Activated naive CD4-positive, alpha-beta T cell treated with anti-CD3 and anti-CD28 coated beads for 36 hours (primary cell): ENCODE measurements at places on chromosomes 13 and 19.

DNA sequence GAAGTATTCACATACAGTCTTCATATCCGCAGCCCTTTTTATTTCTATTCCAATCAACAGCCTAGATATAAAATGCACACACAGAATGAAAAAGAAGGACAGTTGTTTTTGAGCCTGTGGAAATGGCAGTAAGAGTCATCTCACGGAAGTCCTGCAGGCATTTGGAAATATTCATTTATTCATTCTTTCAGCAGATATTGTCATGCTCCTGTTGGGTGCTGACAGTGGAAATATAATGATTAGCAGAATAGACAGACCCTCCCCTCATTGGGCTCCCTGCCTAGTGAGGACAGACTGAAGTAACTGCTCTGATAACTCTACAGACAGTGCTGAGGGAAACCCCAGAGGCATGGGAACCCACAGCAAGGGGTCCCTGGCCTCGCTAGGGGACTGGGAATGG lies 392.3 kb downstream of the FOXO1 start:
- no peak for DNase-seq

- no peak for DNase-seq
Measured at GRCh38 chr13:75264611-75265010, 217.4 kb downstream of the TBC1D4 start.

- no peak for DNase-seq
Measured at GRCh38 chr19:47661611-47662010, 51.6 kb upstream of the EHD2 start.

DNA sequence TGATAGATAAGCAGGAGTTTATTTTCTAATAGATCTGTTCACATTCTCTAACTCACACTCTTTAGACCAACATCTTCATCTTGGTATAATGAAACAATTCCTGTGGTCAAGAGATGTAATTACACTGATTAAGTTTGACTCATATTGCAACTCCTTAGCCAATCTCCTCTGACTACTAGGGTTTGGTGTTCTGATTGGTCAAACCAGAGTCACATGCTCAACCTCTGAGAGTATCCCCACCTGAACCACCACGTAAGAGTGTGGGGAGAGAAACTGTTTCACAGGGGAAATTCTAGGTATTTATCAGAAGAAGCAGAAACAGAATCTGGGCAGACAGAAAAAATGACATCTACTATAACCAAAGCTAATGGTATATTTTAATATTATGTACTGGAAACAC lies 42.4 kb downstream of the UQCRFS1 start:
- DNase-seq = no peak

GRCh38 chr13:99294958-99295357 lies 12.2 kb downstream of the GPR183 start:
- no peak for DNase-seq

DNA sequence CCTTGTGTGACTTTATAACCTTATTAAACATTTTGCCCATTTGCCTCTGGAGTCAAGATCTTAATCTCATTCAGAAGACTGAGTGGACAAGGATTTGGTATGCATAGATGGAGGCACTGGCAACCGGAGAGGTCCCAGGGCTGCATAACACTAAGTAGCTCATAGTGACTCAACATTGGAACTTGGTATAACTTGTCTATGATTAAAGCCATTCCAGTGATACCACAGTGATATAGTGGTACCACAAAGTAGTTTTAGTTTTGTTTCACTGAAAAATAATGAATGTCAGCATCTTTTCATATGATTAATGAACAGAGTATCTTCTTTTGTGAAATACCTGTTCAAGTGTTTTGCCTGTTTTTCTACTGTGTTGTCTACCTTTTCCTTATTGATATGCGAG lies 26.4 kb downstream of the CDK8 start:
- no peak for DNase-seq

DNA sequence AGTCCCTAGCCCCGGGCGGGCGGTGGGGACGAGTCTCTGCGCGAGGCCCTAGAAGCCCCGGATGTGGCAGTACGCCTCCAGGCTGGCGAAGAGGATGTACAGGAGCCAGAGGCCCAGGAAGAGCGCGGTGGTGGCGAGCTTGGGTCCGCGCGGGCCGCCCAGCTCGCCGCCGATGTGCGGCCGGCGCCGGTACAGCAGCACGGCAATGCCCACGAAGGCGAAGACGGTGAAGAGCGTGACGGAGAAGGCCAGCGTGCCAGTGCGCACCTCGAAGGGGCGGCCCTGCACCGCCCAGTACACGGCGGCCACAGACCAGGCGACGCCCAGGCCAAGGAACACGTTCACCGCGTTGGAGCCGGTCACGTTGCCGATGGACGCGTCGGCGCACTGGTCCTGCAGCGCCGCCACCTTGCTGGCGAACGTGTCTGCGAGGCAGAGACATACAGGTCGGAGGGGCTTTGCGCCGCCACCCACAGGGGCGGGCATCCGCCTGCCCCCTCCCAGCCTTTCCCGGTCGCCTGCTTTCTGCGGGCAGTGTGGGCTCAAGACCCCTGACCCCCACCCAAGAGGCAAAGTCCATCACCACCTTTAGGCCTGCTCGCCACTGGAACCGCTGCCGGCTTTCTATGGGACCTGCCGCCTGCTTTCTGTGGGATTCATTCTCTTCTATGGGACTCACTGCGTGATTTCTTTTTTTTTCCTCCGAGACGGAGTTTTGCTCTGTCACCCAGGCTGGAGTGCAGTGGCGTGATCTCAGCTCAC lies 10.9 kb upstream of the MEIS3 start:
- peak; percentile 50 for DNase-seq

DNA sequence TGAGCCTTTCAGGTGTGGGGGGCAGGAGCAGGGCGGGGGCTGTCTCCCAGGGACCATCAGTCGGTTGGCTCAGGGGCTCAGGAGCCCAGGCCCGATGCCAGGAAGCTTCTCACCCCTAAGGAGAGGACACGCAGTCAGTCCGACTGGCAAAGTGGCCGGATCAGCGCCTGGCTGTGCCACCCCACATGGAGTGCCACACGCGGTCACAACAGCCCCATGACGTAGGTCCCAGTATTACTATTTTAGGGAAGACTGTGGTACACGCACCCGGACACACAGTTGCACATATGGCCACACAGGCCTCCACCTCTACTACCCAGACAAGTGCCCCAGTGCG lies 29.3 kb upstream of the GRTP1 start:
- no peak for DNase-seq

- no peak for DNase-seq
Measured at GRCh38 chr13:86922936-86923335, 748.2 kb upstream of the SLITRK5 start.

- DNase-seq = no peak
Measured at GRCh38 chr13:85896516-85897450, 97.6 kb upstream of the SLITRK6 start.

DNA sequence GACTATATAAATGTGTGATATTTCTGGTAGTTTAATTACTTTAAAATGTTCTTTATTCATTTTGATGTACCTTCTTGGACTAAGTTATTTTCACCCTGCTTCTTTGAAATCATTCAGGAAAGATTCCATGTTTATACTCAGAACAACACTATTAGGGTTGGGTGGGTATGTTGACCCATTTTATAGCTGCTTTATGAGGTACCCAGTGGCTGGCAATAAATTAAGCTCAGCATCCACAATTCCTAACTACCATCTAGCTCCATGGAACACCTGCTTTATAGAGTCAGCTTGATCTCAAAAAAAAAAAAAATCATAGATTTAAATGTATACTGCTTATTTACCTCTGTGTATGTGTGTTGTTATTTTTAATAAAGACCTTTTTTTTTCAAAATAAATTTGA lies 78.9 kb upstream of the ZNF91 start:
- no peak for DNase-seq

GRCh38 chr13:52348983-52349780 lies 56.8 kb downstream of the THSD1 start:
- DNase-seq = peak; percentile 48

- DNase-seq = no peak
Measured at GRCh38 chr19:49701271-49701786, 10.4 kb downstream of the CPT1C start.

- no peak for DNase-seq
Measured at GRCh38 chr19:412356-413355, 3.7 kb upstream of the C2CD4C start.

GRCh38 chr13:74889321-74889720 lies 592.6 kb downstream of the TBC1D4 start:
- no peak for DNase-seq
